Hematopoietic multipotent progenitor cell (in vitro differentiated cells): ENCODE measurements at places on chromosomes 6 and 20.

DNA sequence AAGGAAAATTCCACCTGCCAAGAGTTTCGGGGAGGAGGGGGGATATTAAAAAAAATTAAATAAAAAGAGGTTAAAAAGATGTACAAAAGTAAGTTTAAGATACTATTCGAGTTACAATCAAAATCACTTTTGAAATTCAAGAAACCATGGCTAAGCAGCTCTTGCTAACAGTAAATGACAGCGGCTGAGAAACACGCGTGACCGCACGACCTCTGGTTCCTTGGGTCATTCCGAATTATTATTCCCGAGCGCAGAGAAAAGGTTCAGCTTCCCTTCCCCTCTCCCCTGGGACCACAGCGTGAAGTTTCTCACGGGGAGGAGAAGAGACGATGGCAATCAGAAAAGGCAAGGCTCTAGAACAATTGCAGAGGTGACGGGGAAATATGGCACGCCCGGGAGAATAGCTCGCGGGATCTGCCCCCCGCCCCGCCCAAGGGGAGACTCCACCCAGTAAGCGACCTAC is 496 bp downstream of the TMEM242 start:
- no peak for DNase-seq

GRCh38 chr6:143397227-143398222 is 53.0 kb downstream of the ADAT2 start:
- DNase-seq = no peak

DNA sequence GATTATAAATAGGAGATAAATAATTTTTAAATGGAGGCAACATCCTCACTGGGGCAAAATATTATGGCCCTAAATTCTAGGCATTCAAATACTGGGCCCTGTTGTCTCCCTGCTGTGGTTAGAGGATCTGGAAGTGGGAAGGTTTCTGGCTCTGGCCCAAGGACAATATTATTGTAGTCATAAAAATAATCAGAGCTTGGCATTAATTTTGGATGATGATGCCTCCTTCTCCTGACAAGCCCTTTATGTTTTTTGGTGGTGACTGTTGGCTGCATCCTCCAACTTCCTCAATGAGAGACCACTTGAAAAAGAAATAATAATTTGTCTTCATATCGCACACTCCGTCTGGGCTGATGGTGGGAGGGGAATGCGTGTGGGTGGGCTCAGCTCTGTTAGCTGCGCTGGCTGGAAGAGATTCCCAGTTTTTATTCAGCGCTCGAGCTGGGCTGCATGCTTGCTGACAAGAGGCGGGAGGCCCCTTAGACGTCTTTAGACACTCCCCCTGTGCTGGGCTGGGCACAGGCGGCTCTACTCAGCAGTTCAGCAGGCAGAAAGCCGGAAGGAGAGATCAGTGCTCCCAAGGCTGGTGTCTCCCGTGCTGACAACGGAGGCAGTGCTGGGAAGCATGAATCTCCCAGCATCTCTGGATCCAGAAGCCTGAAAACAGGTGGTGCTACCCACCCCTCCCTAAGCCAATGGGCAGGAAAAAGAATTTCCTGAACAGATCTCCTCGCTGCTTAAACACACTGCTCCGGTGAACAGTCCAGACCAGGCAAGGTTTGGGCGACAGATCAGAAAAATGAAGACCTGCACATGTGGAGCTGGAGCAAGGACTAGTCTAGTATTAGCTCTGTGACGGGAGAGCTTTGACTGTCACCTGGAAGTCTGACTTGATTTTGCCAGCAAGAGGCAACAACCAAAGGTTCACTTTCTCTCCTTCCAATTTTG is 97.7 kb downstream of the SYCP2 start:
- peak; percentile 44 for DNase-seq

- DNase-seq = no peak
Measured at GRCh38 chr20:39518654-39519053, 556.5 kb downstream of the DHX35 start.

GRCh38 chr20:21167261-21167660 is 41.4 kb downstream of the KIZ start:
- DNase-seq = no peak

DNA sequence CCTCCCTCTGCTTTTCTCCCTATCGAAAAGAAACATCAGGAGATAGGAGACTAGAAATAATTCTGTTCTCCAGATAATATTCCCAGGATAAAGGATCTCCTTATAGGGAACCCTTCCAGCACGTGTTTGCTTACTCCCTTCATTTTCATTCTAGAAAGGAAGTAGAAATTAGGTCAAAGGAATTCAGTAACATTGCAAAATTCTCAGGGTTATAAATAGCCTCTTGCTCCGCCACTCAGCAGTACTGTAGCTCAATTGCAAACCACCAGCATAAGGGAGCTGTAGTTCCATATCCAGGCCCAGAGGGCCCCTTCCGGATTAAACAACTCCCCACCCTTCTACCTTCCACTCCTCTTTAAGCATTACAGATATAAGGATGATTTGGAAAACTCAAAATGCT is 6.2 kb downstream of the ELMO2 start:
- peak; percentile 10 for DNase-seq

- no peak for DNase-seq
Measured at GRCh38 chr20:17816804-17817587, 117.2 kb downstream of the BANF2 start.

GRCh38 chr20:32606790-32607189 is 21.7 kb upstream of the NOL4L start:
- DNase-seq = no peak
